Ovary (tissue), 10 donors: ENCODE measurements at places on chromosomes 5 and 9. TPM values are rescaled to one million over a fixed set of nuclear protein-coding genes. Genes with fewer than 3 reads are reported as not detected.

SPAAR gene
- total RNA-seq, result 1.7 TPM

PCDHGB5 gene
- 16.5 TPM for total RNA-seq

SPATA31A3 gene
- total RNA-seq, result not detected

ANGPTL2 gene
- 25.3 TPM for total RNA-seq

IFNA2 gene
- total RNA-seq, result not detected
